ENCODE measurements at places on chromosomes 2 and 18.

DNA sequence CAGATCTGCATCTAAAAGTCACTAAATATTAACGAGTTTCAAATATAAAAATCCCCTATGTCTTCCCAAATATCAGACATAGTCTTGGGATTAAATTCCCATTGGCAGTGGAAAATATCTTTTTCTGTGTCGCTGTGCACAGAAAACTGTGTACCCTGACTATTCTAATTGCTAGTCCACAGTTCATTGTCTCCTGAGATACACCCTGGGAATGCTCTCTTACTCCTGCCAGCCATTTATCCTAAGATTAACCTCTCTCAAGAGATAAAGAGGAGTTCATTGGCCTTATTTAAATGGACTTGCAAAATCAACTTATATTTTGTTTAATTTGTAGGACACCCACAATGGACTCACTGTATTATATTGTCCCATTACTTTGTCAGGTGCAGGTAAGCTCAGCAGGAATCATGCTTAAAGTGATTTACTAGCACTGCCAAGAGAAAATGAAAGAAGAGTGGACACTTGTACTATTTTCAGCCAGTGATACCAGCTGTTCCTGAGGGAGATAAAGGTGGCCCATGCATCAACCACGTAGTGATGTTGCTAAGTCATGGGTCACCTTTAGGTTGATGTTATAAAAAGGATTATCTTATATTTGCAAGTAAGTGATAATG, 553.8 kb downstream of the PIK3C3 start:
- no peak for DNase-seq

DNA sequence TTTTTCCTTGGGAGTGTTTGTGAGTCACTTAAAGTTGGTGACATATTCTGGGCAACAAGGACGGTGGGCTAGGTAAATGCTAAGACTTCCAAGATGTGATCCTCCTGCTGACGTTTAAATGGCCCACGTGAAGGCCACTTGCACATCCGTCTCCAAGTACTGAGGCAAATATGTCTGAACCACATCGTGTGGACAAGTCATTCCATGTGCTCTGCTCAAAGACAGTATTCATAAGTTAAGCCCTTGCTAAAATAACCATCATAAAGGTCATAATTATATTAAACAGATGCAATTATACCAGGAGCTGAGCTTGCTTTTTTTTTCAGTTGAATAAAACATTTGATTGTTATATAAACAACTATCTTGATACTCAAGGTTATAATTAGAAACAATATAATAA, 44.8 kb downstream of the SPP2 start:
- no peak for DNase-seq

DNA sequence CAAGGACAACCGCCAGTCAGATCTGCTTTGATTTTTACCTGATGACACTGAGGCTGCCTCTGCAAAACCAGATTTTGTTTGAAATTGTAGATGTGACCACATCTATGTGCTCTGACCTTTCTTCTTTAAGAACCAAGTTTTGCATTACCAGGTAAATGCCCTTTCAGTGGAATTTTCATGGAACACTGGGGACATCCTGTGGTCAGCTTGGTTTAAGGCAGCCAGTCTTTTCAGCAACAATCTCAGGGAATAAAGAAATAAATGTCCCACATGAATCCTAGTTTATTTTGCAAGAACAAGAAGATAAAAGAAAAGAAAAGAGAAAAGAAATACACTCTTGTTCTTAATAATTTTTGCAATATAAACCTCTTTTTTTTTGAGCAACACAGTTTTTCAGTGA, 90.6 kb downstream of the POU3F3 start:
- no peak for DNase-seq

DNA sequence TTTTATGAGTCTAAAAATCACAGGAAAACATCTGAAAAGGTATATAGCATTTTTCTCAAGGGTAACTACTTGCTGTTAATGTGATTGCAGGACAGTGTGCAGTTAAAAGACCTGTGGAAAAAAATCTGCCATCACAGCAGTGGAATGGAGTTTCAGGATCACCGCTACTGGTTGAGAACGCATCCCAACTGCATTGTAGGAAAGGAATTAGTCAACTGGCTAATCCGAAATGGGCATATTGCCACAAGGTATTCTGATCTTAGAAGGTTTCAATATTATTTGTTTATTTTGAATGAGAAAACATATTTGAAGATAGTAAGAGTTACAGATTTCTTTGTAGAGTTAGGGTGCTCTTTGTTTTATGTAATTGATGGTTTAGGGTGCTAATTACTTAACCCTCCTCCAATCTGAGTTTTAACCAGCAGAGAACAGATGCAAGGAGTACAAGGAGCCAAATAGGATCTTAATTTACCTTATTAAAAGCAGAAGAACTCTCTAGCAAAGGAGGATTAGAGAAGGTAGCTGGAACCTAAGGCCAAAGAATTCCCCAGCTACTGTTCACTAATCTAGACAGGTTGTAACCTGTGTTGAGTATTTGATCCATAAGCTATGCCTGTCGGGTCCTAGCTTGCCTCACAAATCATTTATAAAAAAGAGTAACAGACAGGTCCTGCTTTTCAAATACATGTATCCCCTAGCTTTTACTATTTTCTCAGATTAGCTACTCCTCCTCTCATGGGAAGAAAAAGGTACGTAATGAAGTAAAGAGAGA, 35.0 kb downstream of the PIKFYVE start:
- DNase-seq = no peak

DNA sequence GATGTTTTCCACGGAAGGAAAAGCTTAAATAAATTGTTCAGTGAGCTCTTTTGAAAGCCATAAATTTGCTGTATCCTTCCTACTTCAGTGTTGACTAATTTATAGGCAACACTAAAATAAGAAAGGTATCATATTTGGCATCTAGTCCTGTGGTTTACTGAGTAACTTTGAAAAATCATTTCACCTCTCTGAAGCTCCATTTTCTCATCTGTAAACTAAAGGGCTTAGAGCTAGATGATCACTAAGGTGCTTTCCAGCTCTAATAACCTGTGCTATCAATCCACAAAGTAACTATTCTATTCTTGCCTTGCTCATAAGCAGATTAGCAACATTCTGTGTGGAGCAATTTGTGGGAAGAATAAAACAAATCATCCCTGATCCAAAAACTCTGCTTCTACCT, 3.6 kb upstream of the MYOM1 start:
- DNase-seq = no peak

DNA sequence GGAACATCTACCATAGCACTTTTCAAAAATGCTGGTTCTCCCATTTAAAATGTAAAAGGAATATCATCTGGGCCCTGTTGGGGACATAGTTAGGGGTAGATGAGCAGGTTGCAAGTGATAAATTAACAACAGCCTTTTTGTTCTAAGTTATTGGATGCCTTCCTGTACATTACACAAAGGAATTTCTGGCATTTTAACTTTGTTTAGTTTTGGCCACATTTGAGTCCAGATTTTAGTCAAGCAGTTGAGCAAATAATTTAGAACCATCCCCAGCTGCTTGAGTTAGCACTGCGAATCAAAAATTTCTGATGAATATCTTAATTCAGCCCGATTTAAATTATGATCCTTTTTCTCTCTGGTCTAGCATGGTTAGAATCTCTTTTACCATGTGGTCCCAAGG, 124.4 kb downstream of the TTC27 start:
- no peak for DNase-seq

DNA sequence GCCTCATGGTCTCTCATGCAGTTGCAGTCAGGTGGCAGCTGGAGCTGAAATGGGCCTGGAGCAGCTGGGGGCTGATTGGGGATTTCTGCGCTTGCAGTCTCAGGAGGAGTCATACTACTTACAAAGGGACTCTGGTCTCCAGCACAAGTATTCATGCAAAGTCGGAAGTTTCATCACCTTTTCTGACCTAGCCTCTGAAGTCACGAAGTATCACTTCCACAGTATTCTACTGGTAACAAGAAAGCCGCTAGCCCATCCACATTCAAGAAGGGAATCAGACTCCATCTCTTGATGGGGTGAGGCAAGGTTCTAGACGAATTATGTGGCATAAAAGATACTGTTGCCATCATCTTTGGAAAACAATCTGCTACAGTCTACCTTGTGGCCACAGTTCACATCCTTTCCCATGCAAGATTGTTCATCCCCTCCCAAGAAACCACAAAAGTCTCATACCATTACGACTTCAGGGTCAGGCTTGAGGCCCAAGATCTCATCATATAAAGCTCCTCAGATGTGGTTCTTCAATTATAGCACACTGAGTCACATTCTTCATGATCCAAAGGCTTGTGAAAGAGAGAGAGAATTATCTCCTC, 95.3 kb downstream of the SMC6 start:
- no peak for DNase-seq

- no peak for DNase-seq
Measured at GRCh38 chr2:28668880-28669279, 82.8 kb upstream of the PPP1CB start.

DNA sequence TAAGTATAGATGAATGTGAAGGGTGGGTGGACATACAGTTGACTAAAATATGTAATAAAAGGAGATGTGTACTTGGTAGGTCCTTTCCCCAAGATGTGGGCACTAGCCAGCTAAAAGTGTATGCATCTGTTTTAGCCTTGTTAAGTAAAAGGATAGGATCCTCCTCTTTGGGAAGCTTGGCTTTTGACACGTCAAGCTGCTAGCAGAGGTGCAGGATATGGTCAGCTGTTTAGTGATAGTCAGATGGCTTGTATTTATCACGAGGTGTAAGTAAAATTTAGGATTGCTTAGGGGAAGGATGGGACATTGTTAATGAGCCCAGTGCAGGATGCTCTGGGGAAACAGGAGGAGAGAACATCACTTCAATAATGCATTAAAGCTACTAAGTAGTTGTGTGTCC, 1.5 kb downstream of the MFSD6 start:
- no peak for DNase-seq

DNA sequence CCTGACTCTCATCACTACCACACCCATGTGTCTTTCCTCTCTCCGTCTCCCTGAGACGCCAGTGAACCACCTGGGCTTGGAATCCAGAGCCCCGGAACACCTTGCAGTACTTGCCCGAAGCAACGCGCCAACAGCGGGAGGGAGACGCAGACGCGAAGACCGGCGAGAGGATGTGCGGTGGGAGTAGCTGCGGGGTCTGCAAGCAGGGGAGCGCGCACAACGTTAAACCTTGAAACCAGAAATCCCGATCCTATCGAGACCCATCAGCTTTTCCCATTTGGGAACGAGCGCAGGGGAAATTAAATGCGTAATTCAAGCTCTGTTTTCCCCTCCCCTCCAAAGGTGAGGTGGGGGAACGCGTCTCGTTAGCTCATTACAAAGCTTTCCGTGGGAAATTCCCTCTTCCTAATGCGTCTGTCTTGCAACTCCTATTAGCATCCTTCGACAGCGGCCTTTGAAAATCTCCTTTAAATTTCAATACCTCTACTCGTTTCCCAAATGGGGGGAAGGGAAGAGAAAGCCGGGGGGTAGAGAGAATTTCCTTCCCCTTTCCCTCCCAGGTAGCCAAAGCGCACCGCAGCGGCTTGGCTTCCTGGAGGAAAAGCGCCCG, 421 bp upstream of the CNTNAP5 start:
- DNase-seq = no peak

GRCh38 chr18:58458304-58458703, 170.6 kb downstream of the ALPK2 start:
- DNase-seq = no peak

DNA sequence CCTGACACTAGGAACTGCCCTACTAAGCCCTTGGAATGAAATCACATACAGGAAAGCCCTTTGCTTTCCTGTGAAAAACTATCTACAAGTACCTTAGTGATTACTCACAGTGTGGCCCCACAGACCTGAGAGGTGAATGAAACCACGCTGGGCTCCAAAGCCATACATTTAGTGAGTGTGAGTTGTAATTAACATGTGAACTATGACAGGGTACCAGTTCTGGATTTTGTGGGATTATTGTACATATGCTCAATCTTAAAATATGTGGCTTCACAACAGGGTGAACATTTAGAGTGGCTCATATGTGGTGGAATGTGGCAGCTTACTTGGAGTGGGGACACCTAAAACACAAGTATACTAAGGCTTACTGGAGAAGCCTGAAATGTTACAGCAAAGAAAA, 12.3 kb downstream of the KCTD1 start:
- no peak for DNase-seq

DNA sequence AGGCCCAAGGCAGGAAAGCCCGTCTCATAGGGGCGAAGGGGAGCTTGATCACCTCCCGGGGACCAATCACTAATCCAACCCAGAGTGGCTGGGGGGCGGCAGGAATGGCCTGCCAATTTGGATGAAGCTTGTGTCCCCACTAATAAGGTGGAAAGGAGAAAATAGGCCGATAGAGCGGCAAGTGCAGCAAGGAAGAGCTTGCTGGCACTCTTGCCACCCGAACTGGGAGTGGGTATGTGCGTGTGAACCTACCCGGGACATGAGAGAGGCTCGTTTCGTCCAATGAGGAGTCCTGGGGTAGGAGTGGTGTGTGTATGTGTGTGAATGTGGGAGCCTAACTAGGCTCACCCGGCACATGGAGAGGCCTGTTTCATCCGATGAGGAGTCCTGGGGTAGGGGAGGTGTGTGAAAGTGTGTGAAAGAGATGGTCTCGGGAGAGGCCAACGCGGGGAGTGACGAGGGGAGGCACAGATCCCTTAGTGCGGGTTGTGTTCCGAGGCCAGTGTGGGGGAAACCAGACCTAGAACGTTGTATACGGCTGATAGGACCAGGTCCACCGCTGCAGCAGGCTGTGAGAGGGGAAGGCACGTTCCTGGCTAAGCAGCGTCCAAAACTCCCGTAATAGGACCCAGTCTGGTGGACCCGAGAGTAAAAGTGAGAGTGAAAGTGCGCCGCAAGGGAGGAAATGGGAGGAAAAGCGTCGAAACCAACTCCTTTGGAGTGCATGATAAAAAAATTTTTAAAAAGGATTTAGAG, 47.1 kb upstream of the SELENOI start:
- DNase-seq = peak; percentile 21

DNA sequence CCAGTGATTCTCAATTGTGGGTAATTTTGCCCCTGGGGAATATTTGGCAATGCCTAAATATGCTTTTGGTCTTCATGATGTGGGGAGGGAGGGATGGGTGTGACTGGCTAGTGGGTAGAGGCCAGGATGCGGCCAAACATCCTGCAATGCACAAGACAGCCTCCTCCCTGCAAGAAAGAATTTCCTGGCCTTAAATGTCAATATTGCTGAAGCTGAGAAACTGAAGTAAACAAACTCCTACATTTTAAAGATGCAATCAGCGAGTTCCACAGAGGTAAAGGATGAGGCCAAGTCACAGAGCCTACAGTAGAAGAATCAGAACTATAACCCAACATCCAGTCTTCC, 272.9 kb upstream of the EPHA4 start:
- no peak for DNase-seq

GRCh38 chr2:216799873-216800431, 59.9 kb downstream of the TNP1 start:
- DNase-seq = no peak

GRCh38 chr2:73239776-73240175, 5.7 kb downstream of the CCT7 start:
- DNase-seq = no peak

- no peak for DNase-seq
Measured at GRCh38 chr2:125272651-125273050, 1247.6 kb downstream of the CNTNAP5 start.

GRCh38 chr2:76558157-76558556, 847.4 kb upstream of the GCFC2 start:
- no peak for DNase-seq

GRCh38 chr18:32438173-32438572, 32.5 kb downstream of the GAREM1 start:
- DNase-seq = no peak
